ENCODE measurements at places on chromosomes 7 and 10.

- DNase-seq: no peak
These were observed 3.5 kb downstream of the MSMB start for GRCh38 chr10:46042527-46042926.

- peak; percentile 32 for DNase-seq
These were observed 1.7 kb downstream of the PTPRN2 start for GRCh38 chr7:158585721-158586498.

DNA sequence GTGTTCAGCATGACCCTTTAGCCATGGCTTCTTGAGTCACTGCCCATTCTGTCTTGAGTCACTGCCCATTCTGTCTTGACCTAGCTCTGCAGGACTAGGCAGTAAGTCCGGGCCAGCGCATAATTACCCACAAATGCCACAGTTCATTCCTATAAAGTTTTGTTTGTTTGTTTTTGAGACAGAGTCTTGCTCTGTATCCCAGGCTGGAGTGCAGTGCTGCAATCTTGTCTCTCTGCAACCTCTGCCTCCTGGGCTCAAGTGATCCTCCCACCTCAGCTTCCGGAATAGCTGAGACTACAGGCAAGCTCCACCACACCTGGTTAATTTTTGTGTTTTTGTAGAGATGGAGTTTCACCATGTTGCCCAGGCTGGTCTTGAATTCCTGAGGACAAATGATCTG is 32.7 kb upstream of the TARP start:
- DNase-seq: no peak

DNA sequence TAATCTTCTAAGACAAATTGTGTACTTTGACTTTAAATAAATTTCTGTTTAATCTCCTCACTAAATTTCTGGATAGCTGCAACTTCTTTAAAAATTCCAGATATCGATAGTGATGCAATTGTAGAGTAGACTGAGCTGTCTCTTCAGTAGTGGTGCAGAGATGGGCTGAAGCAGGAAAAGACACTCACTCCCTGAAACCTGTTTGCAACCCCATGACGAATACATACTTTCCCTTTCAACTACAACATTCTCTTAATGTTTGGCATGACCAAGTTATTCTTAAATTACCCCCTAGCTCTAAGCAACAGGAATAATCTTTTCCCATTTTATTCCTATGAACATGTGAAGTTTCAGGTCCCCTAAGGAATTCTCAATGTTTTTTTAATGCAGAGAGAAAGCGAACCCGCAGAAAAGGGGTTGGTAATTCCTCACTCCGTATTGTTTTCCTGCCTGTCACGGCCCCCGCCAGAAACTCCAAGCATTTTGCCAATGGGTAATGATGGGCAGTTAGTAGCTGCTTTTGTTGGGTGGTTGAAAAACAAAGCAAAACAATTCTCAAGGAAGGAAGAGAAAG is 1.3 kb downstream of the THSD7A start:
- no peak for DNase-seq

DNA sequence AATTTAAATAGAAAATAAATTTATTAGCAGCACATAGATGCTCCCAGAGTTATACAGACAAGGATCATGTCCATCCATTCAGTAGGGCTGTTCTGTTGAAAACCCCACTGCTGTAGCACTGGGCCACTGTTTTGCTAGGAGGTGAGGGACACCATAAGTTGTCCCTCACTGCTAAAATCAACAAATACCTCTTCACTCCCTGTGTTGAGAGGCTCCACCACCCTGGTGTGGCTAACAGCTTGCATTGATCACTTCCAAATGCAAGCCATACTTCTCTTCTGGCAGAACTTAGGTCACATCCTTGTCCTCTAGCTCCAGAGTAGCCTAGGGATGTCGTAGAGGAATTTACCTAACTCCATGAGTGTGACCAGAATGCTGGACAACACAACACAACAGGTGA is 55.4 kb downstream of the MDFIC start:
- DNase-seq: no peak

GRCh38 chr7:78062214-78062613 is 263.6 kb downstream of the PHTF2 start:
- no peak for DNase-seq

DNA sequence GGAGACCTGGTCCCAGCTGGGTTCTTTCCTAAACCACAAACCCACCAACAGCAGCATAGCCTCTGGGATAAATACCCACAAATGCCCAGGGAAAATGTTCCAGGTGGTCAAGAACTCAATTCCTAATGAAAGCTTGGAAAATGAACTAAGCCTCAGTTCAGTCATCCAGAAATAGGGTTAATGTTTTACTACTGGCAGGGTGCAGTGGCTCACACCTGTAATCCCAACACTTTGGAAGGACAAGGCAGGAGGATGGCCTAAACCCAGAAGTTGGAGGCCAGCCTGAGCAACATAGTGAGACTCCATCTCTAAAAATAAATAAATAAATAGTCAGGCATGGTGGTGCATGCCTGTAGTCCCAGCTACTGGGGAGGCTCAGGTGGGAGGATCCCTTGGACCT is 82.2 kb downstream of the SVOPL start:
- no peak for DNase-seq

GRCh38 chr10:112365014-112365432 is 8.9 kb upstream of the ACSL5 start:
- no peak for DNase-seq

DNA sequence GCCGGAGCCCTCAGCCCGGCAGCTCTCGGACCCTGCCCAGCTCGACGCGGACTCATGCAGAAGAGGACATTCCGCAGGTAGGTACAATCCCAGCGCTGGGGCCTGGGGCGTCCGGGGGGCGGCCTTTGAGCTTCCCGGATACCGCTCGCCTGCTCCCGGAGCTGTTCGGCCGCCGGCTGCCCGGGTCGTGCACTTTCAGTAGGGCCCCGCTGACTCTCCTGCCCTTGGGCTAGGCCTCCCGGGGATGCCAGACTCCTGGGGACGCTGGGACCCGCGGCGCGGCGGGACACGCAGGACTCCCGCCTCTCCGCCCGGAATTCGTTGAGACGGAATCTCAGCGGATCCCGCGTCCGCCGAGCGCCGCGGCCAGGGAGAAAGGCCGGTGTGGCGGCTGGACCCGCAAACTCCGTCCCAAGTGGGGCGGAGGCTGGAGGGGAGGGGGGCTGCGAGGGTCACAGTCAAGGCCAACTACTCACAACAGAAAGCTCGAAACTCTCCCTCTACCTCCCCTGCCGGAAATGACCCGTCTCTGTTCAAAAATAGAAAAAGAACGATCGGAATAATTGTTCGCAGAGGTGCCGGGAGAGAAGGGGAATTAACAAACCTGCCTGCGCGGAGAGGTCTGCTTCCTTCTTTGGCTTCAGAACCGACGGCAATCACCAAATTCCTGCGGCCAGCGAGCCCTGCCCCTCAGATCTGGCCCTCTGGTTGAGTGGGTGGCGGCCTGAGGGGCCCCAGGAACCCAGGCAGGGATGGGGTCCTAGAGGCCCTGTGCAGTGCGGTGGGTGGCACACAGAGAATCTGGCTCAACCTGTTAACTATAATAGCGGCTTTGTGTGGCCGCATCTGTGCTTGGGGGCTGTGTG is 9.2 kb downstream of the TLX1 start:
- DNase-seq: no peak

DNA sequence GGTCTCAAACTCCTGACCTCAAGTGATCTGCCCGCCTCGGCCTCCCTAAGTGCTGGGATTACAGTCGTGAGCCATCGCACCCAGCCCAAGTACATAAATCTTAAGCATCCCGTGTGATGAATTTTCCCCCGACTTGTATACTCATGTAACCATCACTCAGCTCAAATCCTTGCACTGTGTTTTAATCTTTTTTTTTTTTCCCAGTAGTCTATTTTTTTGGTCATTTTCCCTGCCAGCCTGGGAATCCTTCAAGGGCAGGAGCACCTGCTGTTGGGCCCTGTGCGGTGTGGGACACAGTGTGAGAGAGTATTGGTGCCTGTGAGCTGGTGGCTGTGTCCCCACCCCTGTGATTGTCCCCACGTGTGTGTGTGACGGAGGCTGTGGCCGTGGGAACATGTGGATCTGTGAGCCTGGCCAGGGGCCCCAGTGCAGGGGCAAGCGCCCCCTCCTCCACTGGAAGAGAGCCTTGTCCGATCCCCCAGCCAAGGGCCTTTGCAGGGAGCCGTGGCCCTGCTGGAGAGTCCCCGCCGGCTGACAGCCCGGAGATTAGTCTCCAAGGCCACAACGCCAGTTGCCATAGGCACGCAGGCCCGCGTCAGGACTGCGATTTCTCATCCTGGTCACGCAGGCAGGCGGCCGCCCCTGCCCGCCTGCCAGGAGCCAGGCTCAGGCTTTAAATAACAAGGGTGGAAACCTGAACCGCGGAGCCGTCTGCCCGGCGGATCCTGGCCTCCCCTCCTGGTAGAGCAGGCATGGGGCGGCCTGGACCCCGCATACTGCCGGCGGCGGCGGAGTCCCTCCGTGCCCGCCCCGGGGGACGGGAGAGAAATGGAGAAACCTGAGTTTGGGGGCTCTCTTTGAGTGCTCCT is 26.5 kb downstream of the GTF2IRD1 start:
- DNase-seq: peak; percentile 62

DNA sequence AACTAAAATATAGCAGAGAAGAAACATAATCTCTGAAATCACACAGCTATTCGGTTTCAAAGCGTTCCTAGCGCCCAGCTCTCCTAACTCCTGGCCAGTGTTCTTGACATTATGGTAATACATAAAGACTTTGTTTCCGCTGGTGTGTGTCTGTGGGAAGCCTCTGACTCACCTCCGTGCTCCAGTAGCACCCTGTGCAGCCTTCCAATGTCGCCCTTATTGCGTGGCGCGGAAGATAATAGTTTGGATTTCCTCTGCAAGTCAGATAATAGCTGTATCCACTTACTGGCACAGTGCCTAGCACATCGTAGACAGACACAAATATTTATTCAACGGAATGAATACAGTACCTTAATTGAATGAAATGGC is 570 bp downstream of the BMS1 start:
- DNase-seq: no peak

DNA sequence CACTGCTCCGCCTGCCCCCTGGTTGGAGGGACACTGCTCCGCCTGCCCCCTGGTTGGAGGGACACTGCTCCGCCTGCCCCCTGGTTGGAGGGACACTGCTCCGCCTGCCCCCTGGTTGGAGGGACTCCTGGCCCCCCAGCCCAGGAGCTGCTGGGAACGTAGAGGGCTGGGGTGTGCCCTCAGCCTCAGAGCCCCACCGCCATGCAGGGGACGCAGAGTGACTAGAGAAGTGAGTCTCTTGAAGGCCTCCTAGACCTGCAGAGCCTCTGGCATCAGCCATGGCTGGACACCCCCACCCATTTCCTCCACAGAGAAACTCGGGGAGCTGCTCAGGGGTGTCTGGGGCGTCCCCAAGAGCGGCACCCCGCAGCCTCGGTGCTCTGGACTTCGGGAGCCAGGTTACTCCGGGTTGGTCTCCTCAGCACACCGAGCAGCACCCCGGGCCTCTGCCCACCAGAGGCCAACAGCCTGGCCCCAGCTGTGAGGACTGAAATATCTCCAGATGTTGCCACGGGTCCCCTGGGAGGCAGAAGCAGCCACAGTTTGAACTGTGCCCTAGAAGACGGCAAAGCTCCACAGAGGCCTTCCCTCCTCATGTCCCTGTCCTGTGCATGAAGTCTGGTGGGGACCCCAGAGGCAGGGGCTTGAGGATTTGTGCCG is 191.9 kb downstream of the ELFN1 start:
- DNase-seq: no peak

DNA sequence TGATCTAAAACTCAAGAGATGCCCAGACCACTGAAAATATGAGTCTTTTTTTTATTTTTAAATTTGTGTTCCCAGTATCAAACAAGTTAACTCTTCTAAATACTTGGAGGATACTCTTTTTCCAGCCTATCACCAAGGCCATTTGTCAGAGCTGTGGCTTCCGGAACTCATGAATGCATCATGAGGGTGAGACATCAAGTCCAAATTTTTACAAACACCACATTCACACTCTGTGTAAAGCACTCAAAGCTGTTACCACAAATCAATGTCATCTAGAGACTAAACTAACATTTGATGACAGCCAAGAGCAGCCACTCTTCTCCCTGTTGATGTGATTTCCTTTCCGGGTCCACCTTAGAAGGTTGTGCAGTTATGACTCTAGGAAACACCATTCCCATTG is 43.8 kb upstream of the ARID5B start:
- no peak for DNase-seq

- DNase-seq: no peak
These were observed 407.9 kb downstream of the NRG3 start for GRCh38 chr10:82282782-82283456.

- no peak for DNase-seq
These were observed 66.0 kb upstream of the TNS3 start for GRCh38 chr7:47647918-47648250.

DNA sequence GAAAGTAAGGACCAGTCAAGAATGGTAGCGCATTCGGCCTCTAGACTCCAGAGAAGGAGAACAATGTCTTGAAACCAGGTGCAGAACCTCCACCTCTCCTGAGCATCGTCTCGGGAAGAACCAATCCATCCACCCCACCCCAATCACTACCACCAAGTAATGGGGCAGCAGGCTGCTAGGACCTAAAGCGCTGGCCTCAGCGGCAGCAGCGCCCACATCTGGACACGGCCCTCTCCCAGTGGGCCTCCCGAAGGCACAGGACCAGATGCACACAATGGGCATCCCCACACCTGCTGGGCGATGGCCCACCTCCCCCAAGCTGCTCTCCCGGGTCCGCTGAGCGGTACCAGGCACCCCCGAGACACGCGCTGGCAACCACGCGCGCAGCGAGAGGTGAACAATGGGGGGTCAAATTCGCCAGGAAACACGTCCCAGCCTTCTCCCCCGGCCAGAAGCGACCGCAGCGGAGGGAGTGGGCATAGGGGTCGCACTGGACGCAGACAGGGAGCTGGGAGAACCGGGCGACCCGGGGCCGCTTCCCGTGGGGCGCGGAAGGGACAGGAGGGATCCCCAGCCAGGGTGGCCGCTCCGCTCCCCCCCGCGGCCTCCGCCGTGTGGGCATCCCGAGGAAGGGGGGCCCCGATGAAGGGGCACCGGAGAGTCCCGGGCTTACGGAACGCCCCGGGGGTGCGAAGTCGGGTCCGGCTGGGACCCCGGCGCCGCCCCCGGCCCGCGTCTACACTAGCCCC is 506 bp downstream of the CTTNBP2 start:
- no peak for DNase-seq

- no peak for DNase-seq
These were observed 56.7 kb downstream of the ZNF365 start for GRCh38 chr10:62430881-62431280.

Measured in SHP77 (cell line).